ENCODE measurements at places on chromosomes 3 and 15.
A peak's percentile ranks its signal among the peaks of the same experiment; 100 is the strongest.

- no peak for DNase-seq
Measured at GRCh38 chr15:59845942-59846499, 156.9 kb upstream of the BNIP2 start.

DNA sequence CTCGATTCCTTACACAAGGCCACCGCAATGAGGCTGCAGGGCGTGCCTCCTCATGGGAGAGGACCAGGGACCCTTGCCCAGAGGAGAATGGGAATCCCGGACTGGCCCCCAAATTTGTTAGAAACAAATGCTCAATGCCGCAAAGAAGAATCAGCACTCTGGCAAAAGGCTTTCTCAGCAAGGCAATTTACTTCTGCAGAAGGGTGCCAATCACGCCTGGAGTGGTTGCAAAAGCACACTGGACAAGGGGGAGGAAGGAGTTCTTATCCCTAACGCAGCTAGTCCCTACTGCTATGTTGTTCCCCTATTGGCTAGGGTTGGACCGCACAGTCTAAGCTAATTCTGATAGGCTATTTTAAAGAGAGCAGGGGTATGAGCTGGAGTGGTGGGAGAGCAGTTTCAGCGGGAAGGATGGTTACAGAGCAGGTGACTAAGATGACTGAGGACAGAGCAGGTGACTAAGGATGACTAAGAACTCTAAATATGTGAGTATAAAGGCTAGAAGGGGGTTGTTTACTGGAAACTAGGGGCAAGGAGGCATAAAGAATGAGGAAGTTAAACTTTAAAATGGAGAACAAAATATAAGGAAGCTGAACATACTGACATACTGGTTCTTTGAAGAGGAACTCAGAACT is 48.5 kb downstream of the KATNBL1 start:
- DNase-seq, result no peak

GRCh38 chr3:100796556-100796955 is 87.3 kb downstream of the TFG start:
- peak; percentile 12 for DNase-seq

DNA sequence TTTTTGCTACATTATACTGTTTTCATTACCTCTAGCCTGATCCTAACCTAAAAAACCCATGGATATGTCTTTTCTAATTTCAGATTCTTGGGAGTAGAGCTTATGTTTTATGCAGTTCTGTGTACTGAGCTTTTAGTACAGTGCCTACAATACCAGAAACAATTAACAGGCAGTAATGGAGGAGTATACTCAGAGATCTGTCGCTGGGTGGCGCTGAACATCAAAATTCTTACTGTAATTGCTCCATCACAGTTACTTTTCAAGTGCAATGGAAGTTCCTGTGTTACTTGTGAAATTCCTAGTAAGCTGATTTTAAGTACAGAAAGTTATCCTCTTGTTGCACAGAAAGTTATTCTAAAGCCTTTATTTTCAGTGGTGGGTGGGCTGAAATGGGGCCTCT is 66.9 kb downstream of the RNF13 start:
- peak; percentile 33 for DNase-seq

Data from natural killer cell (primary cell).